Left cardiac atrium (tissue), 4 donors: ENCODE measurements at places on chromosomes 3 and 15. TPM values are rescaled to one million over a fixed set of nuclear protein-coding genes. Genes with fewer than 3 reads are reported as not detected.

DNA sequence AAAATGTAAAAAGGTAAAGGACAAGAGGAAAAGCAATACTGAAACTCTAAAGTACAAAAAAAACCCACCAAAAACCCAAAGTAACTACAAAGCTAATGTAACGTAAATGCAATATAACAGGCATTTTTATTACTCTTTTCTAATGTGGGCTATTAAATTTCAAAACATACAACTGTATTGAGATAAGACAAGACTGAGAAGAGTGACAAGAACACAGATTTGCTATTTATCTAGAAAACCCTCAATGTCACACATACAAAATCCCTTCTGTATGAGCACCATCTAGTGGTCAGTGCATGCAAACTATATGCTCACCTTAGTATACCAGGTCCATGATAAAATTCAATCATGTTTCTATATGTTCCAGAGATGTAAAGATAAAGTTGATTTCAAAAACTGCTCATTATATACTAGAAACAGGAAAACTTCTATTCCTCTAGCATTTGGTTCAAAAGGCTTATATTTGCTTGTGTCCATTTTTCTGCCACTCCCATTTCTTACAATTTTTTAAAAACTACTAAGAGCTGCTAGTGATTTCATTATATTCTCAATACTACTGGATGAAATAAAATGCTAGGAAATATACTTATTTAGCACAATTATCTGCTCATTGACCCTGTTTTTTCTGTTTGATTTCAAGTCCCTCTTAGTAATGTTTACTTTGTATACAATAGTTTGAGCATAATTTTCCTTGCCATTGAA is 111.4 kb downstream of the DLG1 start:
- DNase-seq: no peak

DNA sequence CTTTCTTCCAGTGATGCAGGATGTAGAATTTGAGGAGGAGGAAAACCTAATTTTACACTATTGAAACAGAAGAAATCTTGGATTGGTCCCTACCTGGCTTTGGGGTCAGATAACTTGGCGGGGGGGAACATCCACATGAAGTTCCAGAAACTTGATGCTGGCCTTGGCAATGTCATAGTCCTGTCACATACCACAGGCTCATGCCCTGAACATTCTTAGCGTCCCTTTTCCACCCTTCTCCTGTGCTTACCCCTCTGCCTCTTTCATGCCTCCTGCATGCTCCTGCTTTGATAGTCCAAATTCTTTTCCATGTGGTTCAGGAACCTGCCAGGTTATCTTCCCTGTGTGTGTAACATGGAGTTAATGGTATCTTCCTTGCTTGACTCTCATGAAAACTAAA is 110.6 kb downstream of the UNC13C start:
- no peak for DNase-seq

- DNase-seq: no peak
Measured at GRCh38 chr15:57697588-57697987, 8.9 kb upstream of the POLR2M start.

DNA sequence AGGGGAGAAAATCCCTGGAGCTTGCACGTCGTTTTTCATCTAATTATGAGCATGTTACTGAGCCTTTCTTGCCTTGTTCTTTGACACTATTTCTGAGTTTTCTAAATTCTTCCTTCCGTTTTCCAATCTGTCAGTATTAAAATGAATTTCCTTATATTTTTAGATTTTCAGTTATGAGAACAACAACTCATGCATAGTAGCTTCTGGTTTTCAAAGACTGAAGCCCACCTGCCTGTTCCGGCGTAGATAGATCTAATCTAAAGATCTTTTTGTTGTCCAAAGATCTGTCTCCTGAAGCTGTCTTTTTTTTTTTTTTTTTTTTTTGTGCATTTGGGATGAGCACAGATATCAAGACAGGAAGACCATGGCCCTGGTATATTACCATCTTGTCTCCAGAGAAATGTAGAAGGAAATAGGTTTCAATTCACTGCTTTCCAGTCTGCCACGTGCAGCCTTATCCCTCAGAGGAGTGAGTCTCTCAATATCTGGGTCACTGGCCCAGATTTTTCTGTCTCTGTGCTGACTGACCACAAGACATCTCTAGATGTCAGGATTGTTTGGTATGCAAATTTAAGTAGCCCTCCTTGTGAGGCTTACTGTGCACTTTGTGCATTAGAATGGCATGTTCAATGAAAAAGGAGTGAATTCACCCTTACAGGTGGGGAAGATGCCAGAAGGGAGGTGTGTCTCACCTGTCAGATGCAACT is 222.3 kb upstream of the TMC3 start:
- no peak for DNase-seq

GRCh38 chr3:123769356-123769743 is 114.8 kb downstream of the MYLK start:
- no peak for DNase-seq

DNA sequence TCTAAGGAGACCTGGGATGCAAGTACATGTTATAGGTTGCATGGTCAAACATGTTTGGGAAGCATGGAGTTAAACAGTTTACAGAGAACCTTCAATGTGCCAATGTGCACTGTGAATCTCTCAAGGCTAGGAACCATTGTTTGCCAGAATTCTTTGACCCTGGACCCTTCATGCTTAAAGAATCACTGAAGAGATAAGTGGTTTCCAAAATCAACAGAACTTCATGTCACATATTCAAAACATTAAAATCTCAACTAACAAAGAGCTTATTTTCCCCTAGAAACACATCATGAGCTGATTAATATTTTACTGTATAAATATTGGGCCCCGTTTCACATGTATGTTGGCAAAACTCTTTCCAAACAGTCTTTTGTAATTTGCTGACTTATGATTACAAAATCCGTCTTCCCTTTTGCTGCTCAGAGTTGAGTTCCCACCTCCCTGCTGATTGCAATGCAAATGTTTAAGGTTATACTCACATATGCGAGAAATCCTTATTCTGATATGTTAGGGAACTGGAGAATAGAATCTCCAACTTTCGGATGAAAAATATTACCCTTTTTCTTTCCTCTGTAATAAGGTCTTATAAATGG is 380.2 kb downstream of the DIPK2A start:
- DNase-seq: no peak

- DNase-seq: no peak
Measured at GRCh38 chr15:91473894-91474545, 374.0 kb downstream of the SV2B start.

DNA sequence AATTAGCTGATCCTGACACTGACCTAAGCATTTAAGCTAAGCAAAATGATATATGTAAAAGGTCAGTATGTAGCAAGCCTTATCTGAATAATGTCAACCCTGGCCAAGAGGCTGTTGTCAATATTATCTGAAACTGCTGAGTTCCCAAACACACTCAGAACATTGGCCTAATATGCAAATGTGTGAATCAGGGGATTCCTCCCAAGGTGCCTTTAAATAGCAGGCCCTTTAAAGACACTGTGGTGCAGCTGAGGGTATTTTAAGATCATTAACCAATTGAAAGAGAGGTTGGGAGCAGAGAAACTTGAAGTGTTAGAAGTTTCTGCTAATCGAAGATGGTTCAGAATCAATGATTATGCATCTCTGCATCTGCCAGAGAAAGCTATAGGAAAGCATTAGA is 207.0 kb downstream of the NTRK3 start:
- no peak for DNase-seq

GRCh38 chr3:183142199-183142598 is 20.3 kb downstream of the LAMP3 start:
- no peak for DNase-seq

- no peak for DNase-seq
Measured at GRCh38 chr15:89769366-89769765, 6.8 kb upstream of the MESP2 start.

- DNase-seq: no peak
Measured at GRCh38 chr3:2544718-2545117, 446.1 kb downstream of the CNTN4 start.

DNA sequence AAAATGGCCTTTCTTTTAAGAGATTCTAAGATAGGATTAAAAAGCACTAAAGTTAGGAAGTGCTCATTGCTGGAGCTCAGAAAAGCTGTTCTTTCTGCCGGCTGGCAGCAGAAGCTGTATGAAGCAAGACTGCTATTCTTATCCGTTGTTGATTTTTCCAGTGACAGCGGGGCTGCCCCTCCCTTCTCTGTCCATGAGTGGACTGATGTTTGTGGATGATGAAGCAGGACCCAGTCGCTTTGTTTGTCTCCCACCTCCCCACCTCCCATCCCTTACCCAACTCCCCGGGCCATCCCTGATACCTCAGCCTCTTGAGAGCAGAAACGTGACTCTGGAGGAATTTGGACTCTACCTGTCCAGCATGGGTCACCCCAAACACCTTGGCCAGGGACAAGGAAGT is 10.3 kb upstream of the MUSTN1 start:
- DNase-seq: peak; percentile 70

DNA sequence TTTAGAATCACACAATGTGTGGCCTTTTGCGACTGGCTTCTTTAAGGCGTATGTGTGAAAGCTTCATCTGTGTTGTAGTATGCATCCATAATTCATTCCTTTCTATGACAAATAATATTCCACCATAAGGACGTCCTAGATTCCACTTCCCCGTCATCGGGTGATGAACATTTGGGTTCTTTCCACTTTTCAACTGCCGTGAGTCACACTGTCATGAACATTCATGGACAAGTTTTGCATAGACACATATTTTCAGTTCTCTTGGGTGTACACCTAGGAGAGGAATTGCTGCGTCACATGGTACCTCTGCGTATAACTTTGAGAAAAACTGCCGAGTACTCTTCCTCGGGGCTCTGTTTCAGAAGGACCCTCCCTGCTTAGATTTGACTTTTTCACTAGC is 97.3 kb downstream of the TOP2B start:
- no peak for DNase-seq

- no peak for DNase-seq
Measured at GRCh38 chr3:126865736-126866135, 117.2 kb upstream of the PLXNA1 start.

CIB2 gene
- total RNA-seq: 66.9 TPM

CCRL2 gene
- 2.1 TPM for total RNA-seq

FEZF2 gene
- total RNA-seq: not detected

LRTM1 gene
- total RNA-seq: not detected

ACSBG1 gene
- 0.32 TPM for total RNA-seq
